Memory B cell (primary cell): ENCODE measurements at places on chromosomes 6 and 20.

DNA sequence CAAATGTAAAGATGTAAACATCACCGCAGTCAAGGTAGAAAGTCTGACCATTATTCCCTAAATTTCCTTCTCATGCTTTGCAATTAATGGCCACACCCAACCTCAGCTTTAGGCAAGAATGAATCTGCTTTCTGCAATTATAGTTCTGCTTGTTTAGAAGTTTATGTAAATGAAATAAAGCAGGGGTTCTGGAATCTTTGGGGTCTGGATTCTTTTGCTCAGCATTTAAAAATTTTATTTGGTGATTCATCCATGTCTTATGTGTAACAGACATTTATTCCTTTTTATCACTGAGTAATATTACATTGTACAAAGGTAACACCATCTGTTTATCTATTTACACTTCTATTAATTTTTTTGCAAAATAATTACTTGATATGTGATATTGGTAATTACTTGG lies 613.6 kb downstream of the UTRN start:
- H3K4me1 ChIP-seq, result peaks cover 3% of the 10 kb centered on the region
- H3K4me3 ChIP-seq, result no peak overlapping the region
- H3K36me3 ChIP-seq, result peaks cover 2% of the 10 kb centered on the region
- H3K27ac ChIP-seq, result no peak overlapping the region
- DNase-seq, result no peak

- H3K4me3 ChIP-seq, result no peak overlapping the region
- peak overlapping the region; percentile 49 for H3K27ac ChIP-seq
- DNase-seq, result no peak
- H3K27me3 ChIP-seq, result no peaks in the 10 kb centered on the region
Observed at GRCh38 chr6:157513004-157513603, 132.1 kb downstream of the ZDHHC14 start.

- H3K4me3 ChIP-seq, result no peak overlapping the region
- no peaks in the 10 kb centered on the region for H3K36me3 ChIP-seq
- no peaks in the 10 kb centered on the region for H3K4me1 ChIP-seq
- no peak overlapping the region for H3K27ac ChIP-seq
- peaks cover 11% of the 10 kb centered on the region for H3K27me3 ChIP-seq
- no peak for DNase-seq
Observed at GRCh38 chr20:21031666-21032065, 74.5 kb downstream of the LINC00237 start.

DNA sequence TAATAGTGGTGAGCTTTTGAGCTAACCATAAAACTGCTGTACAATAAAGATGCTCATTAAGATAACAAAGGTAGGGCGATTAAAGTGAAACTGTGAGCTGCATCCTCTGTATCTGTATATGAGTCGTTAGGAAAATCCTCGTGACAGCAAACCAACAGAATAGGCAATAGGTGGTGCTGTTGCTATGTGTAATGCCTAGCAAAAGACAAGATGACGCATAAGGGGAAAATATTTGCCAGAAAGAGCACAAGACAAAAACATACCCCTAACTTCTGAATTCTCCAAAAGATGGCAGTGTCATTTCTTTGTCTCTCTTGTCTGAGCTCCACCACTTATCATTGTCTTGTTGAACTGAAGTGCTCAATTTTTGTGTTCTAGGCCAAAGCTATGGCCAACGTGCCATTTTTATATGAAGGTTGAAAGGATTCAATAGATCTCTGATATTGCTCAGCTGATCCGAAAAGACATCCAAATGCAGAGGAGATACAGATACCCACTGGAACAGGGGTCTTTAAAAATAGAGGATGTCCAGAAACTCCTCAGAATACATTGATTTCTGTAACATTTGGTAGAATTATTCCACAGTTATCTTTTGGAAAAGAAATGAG lies 56.3 kb upstream of the ANKEF1 start:
- no peaks in the 10 kb centered on the region for H3K4me1 ChIP-seq
- DNase-seq, result peak; percentile 37
- H3K36me3 ChIP-seq, result no peaks in the 10 kb centered on the region
- no peak overlapping the region for H3K4me3 ChIP-seq

DNA sequence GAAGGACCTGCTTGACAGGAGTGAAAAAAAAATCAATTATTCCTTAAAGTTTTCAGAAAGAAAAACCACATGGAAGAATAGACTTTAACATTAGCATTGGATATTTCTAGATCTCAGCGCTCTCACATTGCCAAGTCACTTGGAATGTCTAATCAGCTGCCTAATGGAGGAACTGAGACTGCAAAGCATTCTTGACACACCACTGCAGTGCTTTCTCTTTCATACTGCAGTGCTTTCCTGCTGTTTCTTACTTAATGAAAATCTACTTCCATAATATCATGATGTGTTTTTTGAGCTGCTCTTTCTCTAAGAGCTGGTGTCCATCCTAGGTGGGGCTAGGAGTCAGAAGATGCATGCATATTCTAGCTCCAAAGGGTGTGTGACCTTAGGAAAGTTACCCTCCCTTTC lies 20.4 kb upstream of the MCM3 start:
- peaks cover 41% of the 10 kb centered on the region for H3K4me1 ChIP-seq
- peak overlapping the region; percentile 96 for H3K27ac ChIP-seq
- H3K4me3 ChIP-seq, result peak overlapping the region; percentile 54
- no peaks in the 10 kb centered on the region for H3K36me3 ChIP-seq
- DNase-seq, result no peak

DNA sequence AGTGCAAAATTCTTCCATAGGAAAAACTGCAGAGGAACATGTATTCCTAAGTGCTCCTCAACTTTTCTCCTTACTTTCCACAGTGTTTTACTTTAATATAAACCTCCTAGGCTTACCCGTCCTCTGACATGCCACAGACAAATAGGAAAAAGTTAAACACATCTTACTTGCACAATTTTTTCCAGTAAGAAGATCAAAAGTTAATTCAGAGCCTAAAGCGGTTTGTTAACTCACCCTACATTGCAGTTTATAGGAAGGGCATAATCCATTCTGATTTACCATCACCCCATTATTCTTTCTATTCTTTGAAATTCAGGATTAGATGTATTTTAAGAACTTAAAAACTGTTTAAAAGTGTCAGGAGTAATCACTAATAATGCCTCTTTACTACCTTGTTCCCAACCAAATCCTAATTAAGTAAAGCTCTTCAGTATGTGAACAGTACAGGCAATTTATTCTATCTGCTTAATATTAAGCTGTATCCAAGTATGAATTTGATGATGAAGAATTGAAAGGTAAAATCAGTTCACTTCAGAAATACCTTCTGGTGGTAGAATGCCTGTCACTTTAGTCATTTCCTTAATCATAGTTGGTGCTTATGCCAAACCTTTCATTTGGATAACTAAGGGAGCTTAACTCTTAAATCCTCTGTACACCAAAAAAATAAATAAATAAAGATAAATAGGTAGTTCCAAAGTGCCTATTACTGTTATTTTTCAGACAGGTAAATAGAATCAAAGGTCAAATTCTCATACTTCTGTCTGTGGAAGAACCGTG lies 292.0 kb downstream of the ALDH8A1 start:
- H3K36me3 ChIP-seq, result no peaks in the 10 kb centered on the region
- H3K4me1 ChIP-seq, result no peaks in the 10 kb centered on the region

DNA sequence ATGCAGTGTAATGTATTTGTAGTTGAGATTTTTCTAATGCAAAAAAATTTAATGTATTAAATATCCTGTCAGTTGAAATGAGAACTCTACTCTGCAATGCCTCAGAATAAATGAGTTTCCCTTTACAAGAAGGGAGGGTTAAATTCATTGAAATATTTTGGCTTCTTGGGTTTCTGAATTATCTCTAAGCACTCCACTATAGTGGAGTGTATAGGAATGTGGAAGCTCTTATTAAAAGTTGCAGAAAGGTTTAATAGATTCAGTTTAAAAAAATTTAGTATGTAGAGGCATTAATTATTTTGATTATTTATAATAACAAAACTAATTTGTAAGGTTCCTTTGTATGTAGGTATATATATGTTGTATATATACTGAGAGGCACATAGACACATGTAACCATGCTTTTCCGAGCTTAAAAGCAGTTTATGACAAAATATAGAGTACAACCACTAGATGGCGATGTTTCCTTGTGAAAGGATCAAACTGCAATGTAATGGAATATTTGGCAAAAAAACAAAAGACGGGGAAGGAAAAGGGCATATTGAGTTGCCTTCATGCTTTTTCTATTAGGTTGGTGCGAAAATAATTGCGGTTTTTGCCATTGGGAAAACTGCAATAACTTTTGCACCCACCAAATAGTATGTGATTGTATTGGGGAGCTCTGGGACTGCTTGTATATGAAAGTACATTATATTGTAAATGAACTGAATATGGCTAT lies 144.2 kb downstream of the MYO6 start:
- H3K4me3 ChIP-seq, result no peak overlapping the region
- peaks cover 3% of the 10 kb centered on the region for H3K4me1 ChIP-seq
- H3K27ac ChIP-seq, result no peak overlapping the region
- no peaks in the 10 kb centered on the region for H3K27me3 ChIP-seq
- H3K36me3 ChIP-seq, result no peaks in the 10 kb centered on the region

DNA sequence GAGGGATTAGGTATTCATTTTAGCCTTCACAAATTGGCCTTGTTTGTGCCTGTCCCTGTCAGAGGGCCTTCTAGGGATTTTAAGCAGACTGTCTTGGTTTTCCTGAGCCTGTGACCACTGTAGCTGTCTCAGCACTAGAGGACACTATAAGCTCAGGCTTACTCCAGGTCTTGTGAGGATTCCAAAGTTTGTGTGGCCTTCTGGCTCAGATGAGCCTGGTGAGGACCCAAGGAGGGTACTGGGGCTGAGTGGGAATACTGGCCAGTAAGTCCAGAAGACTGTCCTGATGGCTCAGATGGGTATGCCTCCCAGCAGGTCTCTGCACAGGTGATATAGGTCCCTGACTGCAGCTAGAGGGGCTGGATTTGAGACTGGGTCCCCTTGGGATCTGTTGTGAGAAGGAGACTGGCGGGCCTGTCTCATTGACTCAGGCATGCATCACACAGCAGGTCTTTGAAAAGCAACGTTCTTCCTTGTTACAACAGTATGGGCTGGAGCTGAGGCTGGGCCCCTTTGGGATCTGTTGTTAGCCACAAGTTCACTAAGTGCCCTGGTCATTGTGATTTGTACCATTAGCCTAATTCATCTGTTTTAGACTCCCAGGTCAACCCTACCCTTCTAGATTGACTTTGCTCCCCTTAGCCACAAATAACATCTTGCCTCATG lies 26.3 kb upstream of the TFB1M start:
- no peak for DNase-seq
- peaks cover 9% of the 10 kb centered on the region for H3K4me1 ChIP-seq
- no peaks in the 10 kb centered on the region for H3K27me3 ChIP-seq
- H3K36me3 ChIP-seq, result peaks cover 11% of the 10 kb centered on the region

DNA sequence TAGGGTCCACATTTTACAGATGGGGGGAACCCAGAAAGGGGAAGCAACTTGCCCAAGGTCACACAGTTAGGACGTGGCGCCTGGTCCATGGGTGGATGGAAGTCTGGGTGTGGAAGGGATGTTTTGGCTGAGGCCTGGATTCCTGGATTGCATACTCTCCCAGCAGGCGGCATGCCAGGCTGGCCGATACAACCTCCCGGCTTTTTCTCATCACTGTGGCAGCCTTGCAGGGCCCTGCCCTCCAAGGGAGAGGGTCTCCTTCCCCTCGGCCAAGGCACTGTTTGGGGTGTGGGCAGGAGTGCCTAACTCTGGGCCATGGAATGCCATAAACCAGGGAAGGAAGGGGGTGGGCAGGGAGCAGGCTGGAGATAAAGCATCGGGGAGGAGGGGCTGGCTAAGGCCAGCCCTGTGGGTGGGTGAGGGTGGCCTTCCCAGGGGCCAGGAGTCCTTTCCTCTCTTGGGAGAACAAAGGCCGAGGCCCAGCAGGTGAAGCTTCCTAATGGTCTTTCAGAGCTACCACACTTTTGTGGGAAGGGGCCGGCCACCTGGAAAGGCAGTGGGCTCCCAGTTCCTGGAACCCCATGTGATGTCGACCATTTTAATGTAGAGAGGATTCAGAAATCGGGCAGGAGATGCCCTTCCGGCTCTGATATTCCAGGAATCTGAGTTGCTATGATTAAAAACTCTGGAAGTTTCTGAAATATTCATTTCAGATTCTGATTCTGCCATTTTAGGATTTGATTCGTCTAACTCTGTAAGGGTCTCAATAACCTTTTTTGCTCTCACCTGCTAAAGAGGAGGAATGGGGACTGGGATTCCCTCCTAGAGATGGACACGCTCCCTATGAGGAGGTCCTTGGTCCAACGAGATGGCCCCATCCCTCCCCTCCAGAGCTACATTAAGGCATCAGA lies 4.2 kb downstream of the FOXS1 start:
- H3K4me1 ChIP-seq, result peaks cover 6% of the 10 kb centered on the region
- H3K27ac ChIP-seq, result no peak overlapping the region
- no peaks in the 10 kb centered on the region for H3K27me3 ChIP-seq
- H3K4me3 ChIP-seq, result no peak overlapping the region

DNA sequence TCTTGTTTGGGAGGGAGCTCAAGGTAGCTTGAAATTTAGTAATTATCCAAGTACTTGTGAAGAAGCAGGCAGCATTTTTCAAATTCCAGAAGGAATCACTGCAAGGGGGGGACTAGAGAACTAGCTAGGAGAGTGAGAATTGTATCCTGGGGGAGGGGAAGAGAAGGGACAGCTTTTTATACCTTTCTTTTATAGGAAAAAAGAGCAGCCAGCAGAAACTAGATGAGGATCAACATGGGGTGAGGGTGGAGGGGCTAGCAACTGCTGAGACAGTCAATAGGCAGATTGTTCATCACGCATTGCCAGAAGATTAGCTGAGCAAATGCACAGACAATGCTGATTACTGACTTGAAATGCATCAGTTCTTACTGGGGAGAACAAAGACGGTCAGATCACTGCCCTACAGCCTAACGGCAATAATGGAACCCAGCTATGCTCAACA lies 514.3 kb upstream of the CITED2 start:
- no peak overlapping the region for H3K27ac ChIP-seq
- no peaks in the 10 kb centered on the region for H3K36me3 ChIP-seq
- peaks cover 2% of the 10 kb centered on the region for H3K27me3 ChIP-seq
